NCI-H82 (cell line): ENCODE measurements at places on chromosomes 2 and 18.

DNA sequence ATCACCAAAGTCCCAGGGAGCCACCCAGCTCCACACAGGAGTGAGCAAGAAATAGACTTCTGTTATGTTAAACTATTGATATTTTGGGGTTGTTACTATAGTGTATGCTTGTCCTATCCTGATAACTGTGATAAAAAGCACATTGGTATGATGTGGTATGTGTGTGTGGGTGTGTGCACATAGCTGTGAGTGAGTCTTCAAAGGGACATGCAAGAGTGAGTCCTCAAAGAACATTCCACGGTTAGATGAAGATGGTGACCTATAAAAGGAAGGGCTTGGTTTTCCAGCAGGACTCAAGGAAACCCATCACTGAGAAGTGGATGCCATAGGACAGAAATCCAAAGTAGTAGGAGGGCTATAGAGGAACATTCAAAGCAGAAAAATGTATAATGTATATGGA, 342.9 kb downstream of the TSN start:
- no peak for DNase-seq

DNA sequence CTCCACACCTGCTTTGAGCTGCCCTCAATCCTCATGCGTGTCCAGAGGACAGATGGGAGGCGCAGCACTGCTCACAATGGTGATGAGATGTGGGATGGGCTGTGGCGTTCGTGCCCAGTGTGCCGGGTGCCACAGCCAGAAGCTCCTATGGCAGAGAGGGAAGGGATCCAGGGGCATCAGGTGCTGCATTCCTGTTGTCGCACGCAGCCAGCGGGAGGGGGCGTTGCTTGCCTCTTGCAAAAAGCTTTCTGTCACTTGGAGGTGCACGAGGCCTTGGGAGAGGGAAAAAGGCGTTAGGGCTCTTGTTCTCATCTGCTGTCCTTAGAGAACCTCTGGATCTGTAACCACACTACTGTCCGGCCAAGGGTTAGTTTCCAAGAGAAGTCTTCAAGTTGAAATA, 29.2 kb upstream of the ALLC start:
- DNase-seq = peak; percentile 63

- DNase-seq = peak; percentile 39
These were observed 312.4 kb upstream of the MC4R start for GRCh38 chr18:60684843-60685513.

DNA sequence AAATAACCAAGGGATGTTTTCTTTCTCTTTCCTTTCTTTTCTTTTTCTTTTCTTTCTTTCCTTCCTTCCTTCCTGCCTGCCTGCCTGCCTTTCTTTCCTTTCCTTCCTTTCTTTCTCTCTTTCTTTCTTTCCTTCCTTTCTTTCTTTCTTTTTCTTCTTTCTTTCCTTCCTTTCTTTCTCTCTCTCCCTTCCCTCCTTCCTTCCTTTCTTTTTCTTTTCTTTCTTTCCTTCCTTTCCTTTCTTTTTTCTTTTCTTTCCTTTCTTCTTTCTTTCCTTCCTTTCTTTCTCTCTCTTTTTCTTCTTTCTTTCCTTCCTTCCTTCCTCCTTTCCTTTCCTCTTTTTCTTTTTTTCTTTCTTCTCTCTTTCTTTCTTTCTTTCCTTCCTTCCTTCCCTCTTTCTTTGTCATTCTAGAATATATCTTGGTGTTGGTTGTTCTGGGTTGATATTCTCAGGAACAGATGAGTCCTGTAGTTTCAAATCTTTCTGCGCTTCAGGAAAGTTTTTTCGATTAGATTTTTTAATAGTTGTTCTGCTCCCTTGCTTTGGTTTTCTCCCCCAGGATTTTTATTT, 101.5 kb upstream of the FBXO11 start:
- no peak for DNase-seq

DNA sequence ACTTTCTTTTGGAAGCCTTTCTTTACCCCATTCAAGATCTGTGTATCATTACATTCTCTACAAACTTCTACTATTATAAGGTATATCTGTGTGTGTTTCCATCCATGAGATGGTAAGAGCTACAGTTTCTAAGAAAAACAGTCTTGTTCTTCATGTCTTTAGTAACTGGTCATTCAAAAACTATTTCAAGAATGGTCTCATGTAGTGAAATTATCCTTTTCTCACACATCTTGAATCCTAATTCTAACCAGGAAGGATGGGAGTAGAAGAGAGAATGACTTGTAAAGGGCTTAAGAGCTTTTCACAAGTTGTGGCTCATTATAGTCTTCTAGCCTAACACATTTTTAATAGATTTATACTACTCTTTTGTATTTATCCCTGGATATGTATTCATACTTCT, 47.3 kb downstream of the ROCK1 start:
- no peak for DNase-seq

GRCh38 chr2:20172273-20173055, 52.5 kb downstream of the SDC1 start:
- DNase-seq = no peak

DNA sequence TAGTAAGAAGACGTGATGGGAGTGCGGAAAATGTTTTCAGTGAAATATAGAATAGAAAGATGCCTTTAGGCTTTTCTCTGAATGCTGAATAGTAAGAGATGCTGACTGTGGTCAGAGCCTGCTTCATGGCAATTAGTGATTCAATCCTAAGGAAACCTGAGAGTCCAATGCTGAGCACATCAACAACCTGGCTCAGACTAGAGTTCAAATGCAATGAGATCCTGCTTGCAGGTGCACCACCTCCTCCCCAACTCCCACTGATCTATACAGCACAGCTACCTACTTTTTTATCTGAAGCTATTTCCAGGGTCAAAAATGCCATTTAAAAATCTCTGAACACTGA, 65.4 kb downstream of the AAK1 start:
- DNase-seq = no peak

GRCh38 chr2:234293973-234294372, 202.9 kb downstream of the ARL4C start:
- DNase-seq = peak; percentile 28

DNA sequence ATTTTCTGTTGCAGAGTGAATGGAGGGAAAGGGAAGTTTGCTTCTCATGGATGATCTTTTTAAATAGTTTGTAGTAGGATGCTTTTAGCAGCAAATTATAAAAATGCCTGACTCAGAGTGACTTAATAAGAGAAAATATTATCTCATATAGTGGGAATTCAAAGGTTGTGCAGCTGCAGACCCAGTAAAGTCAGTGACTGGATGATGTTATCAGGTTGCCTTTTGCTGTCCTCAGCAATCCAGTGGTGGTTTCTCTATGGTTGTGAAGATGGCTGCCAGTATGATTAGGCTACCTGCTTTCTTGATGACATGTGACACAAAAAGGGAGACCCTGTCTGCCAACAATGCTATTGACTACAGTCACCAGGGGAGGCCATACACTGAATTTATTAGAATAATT, 184.8 kb downstream of the DIS3L2 start:
- no peak for DNase-seq

- DNase-seq = peak; percentile 79
These were observed 5.5 kb upstream of the ARL4C start for GRCh38 chr2:234502285-234502918.

DNA sequence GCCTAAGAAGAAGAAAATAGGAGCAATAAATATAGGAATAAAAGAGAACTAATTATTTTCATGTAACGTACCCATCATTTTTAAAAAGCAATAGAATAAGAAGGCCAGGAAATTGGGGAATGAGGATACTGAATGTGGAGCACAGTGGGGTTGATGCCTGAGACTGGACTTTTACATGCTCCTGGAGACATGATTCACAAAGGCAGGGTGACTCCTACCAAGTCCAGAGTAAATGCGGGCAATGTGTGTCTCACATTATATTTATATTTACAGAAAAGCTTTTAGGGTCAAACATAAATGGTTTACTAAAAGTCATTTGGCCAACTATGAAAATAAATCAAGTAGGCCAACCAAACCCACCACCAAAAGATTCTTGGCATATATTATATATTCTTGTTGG, 87.9 kb upstream of the COL5A2 start:
- no peak for DNase-seq

- DNase-seq = no peak
These were observed 238.2 kb downstream of the CDH7 start for GRCh38 chr18:65988972-65989371.

DNA sequence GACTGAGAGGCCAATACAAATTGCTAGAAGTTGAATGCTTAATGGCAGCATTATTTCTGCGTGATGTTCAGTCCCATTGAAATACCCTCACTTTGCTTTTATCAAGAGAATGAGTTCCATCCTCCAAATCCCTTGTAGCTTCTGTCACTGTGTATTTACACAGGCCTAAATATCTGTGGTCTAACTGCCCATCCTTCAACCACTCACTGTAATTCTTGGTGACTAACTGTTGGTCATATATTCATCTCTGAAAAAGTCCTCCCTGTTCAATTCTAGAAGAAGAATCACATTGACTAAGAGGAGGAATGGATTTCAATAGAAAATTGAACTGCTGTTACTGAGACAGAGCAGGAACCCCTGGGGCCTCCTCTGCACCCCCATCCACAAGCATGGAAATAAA, 74.2 kb upstream of the L3MBTL4 start:
- no peak for DNase-seq

GRCh38 chr2:9004338-9005204, 1.1 kb upstream of the MBOAT2 start:
- DNase-seq = no peak

GRCh38 chr2:222302178-222303018, 3.6 kb upstream of the PAX3 start:
- no peak for DNase-seq

GRCh38 chr2:138475277-138475776, 26.2 kb upstream of the SPOPL start:
- DNase-seq = no peak

DNA sequence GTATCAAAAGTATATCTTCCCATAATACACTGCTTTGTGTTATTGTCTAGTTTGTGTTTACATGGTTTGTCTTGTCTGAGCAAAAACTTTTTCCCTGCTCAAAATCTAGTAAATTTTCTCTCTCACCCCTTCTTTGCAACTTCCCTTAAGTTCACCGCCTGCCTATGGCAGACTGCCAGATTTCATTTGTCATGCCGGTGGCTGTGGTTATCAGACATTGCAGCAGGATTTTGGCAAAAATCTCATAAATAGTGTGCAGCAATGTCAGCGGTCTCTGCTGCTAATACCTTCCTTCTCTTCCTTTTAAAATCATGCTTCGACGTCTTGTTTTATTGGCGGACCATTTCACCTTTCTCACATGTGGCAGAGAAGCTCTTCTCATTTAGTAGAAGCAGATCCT, 45.6 kb upstream of the TMEM178A start:
- no peak for DNase-seq

DNA sequence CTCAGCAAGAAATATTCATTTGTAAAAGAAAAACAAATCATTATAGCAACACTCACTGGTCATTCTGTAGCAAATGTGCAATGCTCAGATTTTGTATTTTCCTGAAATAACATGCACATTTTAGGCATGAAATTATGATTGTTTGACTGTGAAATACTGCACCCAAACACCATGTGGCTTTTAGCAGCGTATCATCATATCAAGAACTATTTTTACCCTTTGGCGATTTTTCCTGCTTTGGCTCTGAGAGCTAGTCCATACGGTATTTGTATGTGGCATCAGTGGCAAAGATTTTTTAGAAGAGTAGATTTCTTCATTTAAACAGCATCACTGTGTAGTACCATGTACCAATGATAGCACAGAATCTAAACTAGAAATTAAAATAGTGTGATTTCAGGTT, 493.1 kb downstream of the NR4A2 start:
- no peak for DNase-seq

- DNase-seq = no peak
These were observed 124.2 kb downstream of the TWIST2 start for GRCh38 chr2:238972146-238972445.

DNA sequence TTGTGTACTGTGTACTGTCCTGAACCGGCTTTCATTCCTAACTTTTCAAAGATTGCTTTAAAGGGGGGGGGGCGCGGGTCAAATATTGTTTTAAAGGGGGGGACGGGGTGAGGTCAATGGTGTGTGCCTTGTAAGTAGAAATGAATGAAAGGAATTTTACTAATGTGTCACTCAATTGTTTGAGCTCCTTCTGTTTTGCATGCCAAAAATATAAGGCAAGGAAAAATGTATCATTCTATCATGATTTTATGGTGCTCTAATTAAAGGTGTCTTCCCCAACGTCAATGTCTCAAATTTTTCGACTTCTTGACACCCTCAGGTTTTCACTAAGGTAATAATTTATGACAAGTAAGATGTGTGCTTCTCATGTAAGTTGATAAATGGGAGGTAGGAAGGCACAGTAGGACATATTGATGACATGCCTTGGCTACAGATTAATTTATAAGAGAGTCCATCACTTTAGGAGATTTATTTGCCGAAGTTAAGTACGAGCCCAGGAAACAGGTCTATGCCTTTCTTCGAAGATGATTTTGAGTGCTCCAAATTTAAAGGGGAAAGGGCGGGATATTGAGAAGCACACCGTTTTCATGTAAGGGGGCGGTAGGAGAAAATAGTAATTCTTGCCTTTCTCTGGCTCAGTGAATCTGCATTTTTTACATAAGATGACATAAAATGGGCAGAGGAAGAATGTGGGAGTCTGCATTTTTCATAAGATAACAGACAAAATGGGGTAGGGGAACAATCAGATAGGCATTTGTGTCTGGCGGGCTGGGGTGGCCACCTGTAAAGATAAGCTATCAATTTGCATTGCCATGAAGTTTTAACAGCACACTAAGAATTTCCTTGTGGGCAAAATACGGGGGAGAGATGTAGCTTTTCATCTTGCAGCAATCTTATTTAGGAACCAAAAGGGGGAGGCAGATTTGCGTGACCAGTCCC, 1.2 kb upstream of the TRAPPC8 start:
- no peak for DNase-seq

GRCh38 chr2:7468955-7469354, 551.7 kb downstream of the RNF144A start:
- DNase-seq = no peak

- no peak for DNase-seq
These were observed 43.1 kb downstream of the HS6ST1 start for GRCh38 chr2:128275498-128276045.

DNA sequence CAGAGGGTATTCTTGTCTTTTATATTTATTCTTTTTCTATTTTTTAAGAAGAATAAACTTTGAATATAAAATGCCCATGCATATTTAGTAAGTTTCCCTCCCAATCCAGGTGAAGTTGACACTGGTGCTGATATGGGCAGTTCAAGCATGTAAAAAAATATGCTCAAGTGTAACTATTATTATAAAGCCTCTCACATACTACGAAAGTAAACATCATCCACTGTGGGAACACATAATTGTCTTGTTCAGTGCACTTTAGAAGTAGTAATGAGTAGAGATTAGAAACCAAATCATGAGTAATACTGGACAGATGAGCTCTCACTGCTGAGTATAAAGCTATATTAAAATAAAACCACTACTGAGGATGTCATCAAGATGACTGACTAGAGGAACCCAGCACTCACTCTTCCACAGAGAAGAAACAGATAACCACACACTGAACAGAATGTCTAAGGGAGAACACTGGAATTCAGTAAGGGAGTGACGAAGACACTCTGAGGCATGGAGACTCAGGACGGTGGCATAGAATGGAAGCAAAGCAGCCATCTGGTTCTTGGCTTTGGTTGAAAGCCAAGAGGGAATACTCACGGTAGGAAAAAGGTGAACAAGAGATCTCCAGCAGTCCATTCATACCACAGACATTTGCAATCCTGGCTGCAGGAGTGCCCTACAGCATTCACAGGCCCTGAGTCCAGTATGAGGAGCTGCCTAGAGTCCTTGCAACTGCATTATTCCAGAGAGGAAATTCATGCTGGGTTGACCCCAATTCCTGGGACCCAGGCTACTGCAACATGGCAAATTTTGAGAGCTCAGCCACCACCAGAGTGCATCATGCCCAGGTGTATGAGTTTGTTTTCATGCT, 9.5 kb upstream of the FAM110C start:
- DNase-seq = no peak
